ENCODE measurements at places on chromosomes 11 and 22.
A peak's percentile ranks its signal among the peaks of the same experiment; 100 is the strongest.

GRCh38 chr11:95835351-95835750 is 45.1 kb downstream of the CEP57 start:
- no peak for DNase-seq

DNA sequence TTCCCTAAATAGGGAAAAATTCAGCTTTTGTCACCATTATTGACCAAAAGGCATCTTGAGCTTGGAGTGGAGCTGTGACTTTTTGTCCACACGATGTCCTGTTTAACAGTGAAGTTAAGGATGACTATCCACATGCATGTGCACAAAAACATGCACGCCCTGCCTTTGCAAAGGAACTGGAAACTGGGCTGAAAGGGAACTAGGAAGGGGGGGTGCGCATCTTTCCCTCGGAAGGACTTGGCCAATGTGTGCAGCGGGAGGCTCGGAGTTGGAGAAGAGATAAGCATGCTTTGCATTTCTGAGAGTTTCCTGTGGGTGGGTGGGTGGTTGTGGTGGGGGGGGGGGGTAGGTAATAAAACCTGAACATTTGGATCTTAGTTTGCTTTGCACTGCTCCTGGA is 411 bp upstream of the KIRREL3 start:
- DNase-seq, result no peak

DNA sequence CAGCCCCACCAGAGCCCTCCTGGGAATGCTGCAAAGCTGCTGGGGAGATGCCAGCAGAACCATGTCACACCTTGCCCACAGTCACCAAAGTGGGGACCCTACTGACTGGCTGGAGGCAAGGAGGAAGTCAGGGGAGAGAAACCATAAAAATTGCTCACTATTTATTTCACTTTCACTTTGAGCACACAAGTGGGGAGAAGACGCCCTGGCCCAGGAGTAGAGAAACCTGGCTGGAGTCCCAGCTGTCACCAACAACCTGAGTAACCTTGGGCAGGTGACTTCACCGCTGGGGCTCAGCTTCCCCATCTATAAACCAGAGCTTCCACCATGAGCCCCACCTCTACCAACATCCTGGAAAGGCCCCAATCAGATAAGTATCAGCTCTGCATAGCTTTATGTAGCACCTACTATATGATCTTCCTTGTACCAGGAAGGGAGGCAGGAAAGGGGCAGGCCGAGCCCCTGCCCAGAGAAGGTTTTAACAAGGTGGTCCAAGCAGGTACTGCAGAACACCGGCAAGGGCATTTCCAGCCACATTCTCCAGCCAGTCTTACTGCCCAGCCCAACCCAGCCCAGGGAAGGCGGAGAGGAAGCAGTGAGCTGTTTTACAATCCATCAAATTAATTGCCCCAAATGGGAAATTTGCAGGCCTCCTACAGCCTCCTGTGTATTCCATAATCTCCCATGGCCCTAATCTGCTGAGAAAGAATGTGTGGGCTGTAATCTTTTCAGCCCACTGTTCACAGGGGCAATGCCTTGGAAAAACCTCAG is 27.6 kb downstream of the PLEKHA7 start:
- DNase-seq, result no peak

GRCh38 chr11:70207531-70208131 is 4.5 kb downstream of the FADD start:
- DNase-seq, result no peak

DNA sequence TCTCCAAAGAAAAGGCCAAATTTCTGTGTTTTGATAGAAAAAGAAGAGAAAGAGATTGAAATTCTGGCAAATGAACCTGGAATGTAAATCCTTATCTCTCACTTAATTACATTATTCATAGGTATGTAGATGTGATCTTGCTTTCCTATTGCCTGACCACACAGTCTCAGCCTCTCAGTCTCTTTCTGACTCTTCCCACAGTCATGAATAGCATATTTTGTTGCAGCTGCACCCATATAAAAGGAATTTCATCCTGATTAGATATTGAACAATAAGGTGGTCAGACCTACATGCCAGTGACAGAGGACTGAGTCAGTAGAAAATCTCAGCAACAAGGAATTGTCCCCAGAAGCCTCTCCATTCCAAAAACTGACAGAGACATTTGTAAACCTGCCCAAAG is 62.9 kb upstream of the LRRC4C start:
- peak; percentile 51 for DNase-seq

GRCh38 chr11:32107647-32108046 is 16.8 kb downstream of the RCN1 start:
- no peak for DNase-seq

GRCh38 chr11:44774108-44774507 is 47.3 kb downstream of the TSPAN18 start:
- peak; percentile 63 for DNase-seq

DNA sequence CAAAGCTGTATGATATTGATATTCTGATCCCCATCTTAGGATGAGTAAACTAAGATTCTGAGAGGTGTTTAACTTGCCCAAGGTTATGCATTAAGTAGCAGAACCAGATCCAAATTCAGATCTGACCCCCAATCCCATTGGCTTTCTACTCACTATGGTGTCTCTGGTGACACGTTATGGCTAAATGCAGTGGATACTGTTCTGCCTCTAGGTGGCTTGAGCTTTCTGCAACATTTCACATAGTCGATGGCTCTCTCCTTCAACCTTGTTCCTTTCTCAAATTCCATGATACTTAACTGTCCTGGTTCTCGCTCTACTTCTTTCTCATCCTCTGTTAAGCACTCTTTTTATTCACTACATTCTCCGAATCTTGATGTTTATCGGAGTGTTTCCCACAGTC is 9.4 kb downstream of the C11orf97 start:
- peak; percentile 38 for DNase-seq

DNA sequence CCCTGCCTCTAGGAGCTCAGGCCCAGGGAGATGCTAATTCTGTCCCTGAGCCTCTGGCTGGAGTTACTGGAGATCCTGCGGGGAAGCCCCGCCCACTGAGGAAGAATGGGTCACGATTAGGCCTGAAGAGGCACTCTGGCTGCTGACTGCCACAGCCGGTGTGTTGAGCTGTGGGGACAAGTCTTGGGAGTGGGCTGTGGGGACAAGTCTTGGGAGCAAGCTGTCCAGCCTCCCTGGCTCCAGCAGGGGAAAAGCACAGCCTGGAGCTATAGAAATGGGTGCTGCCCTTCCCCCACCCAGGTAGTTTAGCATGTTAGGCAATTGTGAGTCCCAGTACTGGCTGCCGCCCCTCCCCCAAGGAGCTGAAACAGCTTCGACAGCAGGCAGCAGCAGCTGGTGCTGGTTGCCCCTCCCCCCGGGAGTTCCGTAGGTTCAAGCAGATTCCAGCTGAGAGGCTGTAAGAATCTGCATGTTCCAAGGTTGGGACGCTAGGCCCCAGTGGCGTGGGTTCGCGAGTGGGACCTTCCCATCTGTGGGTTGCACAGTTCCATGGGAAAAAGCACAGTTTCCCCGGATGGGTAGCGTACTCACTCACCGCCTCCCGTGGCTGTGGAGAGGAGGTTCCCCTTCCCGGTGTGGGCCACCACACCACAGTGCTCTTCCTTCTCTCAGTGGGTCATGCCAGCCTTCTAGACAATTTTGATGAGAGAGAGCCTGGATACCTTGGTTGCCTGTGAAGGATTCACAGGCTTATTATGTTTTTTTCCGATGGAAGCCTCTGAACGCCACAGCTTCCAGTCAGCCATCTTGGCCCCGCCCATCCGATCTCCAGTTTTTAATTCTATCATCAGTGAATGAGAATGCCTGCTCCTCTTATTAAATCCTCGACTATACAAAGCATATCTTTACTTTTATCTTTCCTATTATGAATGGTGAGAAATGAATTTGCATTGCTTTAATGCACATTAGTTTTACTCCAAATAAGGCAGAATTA is 61.5 kb downstream of the MSANTD4 start:
- DNase-seq, result no peak

DNA sequence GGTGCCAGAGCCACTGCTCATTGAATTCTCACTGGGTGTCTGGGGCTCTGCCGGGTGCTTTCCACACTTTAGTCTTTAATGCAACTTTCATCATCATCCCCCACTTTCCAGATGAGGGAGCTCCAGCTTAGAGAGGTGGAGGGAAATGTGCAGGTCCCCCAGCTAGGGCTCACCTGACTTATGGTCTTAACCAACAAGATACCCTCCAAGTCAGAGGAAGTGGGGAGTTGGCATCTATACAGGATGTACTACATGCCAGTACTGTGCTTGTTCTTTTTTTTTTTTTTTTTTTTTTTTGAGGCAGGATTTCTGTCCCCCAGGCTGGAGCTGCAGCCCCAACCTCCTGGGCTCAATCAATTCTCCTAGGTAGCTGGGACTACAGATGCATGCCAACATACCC is 26.3 kb downstream of the C22orf42 start:
- no peak for DNase-seq

DNA sequence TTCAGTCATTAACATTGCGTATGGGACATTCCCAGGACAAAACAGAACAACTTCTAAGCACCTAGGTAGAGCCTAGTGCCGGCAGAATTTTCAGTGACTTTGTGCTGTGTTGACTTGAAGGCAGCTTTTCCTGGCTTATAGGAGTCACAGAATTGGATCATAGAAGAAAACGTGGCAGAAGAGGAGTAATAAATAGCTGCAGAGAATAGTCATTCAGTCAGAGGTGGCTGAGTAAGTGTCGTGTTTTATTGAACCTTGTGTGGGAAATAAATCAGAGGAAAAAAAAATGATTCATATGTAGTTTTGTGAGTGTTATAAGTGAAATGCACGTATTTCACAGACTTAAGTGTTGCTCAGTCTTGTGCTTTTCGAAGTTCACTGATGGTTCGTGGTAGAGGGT is 2.1 kb downstream of the BARX2 start:
- no peak for DNase-seq

DNA sequence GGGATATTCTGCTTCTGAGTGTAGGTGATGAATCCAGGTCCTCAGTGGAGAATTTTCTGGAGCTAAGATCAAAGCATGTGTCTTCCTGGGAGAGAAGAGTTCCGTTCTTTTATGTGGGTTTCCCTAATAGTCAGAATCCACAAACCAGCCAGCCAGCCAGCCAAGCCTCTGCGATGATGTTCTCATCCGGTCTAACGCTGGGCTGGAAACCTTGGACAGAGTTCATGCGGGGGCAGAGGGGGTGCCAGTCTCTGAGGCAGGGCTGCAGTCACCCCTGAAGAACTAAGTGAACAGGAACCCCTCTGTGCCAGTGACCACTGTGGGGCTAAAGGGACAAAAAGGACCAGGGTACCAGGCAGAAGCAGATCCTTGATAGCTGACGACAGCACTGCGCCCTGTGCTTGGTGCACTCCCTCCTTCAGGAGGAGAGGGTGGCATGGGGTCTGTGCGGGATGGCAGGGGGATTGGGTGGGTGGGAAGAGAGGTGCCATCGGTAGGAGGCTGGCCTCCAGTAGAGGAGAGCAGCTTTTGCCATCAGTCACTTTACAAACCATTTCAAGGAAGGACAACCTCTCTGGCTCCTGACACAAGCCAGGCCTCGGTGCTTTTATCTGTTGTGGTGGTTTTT is 27.1 kb downstream of the ADAMTS15 start:
- DNase-seq, result no peak

DNA sequence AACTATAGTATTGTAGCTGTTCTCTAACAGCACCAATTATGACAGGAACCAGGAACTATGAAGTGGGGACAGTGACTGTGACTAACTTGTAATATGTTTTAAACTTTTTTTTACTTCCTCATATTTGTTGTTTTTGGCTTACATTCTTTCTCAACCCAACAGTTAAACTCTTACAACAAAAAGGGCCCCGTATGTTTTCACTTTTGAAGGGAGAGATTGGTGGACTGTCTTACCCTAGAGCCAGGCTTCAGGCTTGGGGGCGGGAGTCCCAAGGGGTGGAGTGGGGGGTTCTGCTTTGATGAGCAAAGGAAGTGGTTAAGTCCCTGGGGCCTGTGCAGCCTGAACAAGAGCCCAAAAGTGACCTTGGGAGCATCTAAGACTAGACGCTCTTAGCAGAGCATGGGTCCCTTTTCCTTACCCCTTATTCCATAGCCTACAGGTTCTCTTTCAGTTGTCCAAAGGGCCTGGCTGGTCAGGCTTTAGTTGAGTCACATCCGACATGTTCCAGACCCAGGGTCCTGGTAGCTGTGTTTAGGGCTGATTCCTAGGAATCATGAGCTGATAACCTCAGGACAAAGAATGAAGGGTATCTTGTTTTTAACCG is 38.8 kb downstream of the STIM1 start:
- peak; percentile 65 for DNase-seq

DNA sequence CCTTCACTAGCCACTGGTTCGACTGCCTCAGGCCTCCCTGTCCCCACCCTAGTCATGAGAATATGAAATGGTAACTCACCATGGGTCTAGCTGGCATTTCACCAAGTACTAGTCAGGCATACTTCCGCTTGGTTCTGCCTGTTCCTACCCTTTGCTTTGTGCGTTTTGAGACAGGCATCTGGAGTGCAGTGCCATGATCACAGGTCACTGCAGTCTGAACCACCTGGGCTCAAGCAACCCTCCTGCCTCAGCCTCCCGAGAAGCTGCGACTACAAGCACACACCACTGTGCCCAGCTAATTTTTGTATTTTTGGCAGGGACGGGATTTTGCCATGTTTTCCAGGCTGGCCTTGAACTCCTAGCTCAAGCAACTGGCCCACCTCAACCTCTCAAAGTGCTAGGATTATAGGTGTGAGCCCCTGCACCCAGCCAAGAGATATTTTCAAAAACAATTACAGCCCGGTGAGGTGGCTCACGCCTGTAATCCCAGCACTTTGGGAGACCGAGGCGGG is 14.1 kb downstream of the HRAS start:
- no peak for DNase-seq

GRCh38 chr11:120261321-120261720 is 21.4 kb downstream of the POU2F3 start:
- no peak for DNase-seq

DNA sequence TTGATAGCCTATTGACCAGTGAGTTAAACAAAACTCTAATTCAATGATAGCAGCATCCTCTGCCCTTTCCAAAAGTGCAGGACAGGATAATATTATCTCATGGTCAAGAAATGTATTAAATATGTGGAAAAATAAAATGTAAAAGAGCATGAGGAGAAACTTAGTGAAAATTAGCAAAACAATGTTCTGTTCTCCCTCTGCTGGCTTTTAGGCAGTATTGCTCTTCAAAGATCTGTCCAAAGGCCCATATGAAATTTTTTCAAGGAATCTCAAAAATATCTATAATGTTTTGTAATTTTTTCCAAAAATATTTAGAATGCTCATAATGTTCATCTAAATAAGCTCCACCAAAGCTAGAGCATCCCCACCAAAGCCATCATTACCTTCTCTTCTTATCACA is 8.3 kb upstream of the ARL14EP start:
- peak; percentile 22 for DNase-seq

GRCh38 chr11:31869986-31870385 is 58.9 kb upstream of the PAX6 start:
- DNase-seq, result no peak

DNA sequence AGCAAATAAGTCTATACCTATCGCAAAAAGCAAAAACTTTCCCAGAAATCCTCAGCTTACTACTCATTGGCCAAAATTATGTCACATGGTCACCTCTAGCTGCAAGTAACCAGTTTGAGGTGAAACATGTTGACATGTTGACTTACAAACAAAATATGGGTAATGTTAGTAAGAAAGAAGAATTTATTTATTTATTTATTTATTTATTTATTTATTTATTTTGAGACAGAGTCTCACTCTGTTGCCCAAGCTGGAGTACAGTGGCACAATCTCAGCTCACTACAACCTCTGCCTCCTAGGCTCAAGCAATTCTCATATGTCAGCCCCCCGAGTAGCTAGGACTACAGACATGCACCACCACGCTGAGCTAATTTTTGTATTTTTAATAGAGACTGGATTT is 5.4 kb upstream of the SLC35C1 start:
- DNase-seq, result no peak
